ENCODE measurements at places on chromosomes 12 and 14. TPM values are rescaled to one million over a fixed set of nuclear protein-coding genes. Genes with fewer than 3 reads are reported as not detected.

IL31 gene
- total RNA-seq: not detected

- DNase-seq: no peak
Measured at GRCh38 chr12:101923045-101923718, 45.8 kb downstream of the DRAM1 start.

GPR84 gene
- total RNA-seq: 0.65 TPM

PRPH gene
- 1.0 TPM for total RNA-seq

REM2 gene
- total RNA-seq: 0.83 TPM

DNA sequence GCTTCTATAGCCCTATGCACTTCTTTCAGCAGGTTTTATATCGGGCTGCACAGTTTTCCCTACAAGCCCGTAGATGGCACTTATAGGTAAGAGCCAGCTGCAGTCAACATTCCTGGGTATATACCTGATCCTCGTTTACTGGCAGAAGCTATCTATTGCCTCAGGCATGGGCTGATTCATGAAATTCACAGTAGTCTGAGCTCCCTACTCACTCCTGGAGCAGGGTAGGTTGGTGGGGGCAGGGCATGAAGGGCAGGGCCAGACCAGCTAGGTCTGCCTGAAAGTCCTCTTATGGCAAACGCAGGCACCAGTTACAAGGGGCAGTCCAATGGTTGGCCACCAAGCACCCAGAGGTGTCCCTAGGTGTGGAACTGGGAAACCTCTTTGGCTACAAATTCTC lies 345.8 kb downstream of the RPS29 start:
- DNase-seq: no peak

GRCh38 chr12:26648584-26648983 lies 184.4 kb downstream of the ITPR2 start:
- no peak for DNase-seq

HOXC4 gene
- 0.47 TPM for total RNA-seq

DNA sequence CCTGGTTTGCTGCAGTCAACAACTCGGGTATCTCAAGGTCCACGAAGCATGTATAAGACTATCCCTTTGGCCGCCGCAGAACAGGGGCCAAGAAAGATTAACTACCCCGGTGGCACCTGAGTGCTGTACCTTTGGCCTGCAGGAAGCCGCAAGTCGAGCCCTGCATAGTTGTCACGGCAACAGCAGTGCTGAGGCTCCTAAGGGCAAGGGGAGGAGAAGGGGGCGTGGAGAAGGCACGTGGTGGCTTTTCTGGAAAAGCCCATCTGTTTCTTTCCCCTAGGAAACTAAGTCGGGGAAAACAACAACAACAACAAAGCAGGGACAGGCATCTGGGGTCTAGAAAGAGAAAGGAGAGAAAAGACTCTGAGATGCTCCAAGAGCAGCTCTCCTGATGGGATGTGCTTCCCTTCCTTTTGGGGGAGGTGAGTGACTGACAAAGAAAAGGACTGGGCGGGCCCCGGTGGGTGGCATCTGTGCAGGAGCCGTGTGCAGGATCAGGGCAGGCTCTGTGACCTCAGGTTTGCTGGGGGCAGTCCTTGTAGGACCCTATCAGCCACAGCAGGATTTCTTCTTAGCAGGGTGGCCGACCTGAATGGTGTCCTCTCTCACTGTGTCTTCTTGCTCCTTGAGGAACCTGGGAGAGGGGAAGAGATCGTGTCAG lies 123.9 kb downstream of the PRMT8 start:
- no peak for DNase-seq

DNA sequence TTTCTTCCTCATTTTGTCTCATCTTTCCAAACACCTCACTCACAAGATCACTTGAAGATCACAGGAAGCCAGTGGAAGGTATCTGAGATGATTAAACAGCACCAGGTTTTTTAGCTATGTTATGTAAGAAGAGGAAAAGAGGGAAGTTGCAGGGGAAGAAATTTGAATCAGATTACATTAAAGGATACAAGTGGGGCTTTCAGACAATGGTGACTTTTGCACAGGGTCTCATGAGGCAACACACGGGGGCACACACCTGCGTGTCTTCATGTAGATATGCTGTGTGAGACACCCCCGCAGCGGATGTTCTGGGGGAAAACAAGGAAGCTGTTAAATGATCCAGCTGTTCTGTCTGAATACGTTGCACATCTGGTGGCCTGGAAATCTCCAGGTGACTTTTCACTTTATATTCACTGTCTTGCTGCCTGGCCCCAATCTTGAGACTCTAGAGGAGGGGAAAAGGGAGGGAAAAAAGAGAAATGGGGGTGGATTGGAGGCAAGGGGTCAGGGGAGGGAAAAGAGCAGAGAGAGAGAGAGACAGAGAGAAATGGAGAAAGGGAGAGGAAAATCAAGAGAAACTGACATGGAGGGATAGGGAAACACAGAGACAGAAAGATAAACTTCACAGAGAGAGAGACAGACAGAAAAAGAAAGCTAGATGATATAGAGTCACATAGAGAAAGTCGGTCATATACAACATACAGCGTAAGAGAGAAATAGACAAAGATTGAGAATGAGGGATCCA lies 36.3 kb upstream of the PPP1CC start:
- DNase-seq: no peak

DNA sequence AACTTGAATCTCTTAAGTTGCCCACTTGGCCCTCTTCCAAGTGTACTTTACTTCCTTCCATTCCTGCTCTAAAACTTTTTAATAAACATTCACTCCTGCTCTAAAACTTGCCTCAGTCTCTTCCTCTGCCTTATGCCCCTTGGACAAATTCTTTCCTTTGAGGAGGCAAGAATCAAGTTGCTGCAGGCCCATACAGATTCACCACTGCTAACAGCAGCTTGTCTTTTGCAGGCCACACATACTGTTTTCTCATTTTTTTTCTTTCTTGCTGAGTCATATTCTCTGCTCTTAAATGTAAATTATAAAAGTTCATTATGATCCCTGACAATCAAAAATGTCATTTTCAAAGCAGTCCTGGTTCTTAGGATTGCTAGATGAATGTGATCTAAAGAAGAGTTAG lies 1820.8 kb upstream of the FLRT2 start:
- no peak for DNase-seq
